NCI-H187 treated with DMSO at 0.1 percent for 48 hours (cell line): ENCODE measurements at places on chromosomes 4 and X.

- DNase-seq: no peak
Measured at GRCh38 chr4:125728568-125728967, 413.8 kb downstream of the FAT4 start.

GRCh38 chr4:2408401-2408958, 10.0 kb downstream of the ZFYVE28 start:
- DNase-seq: no peak

GRCh38 chr4:3397128-3397527, 44.6 kb upstream of the HGFAC start:
- no peak for DNase-seq

GRCh38 chrX:47992095-47992380, 11.8 kb downstream of the ZNF182 start:
- DNase-seq: no peak

- DNase-seq: no peak
Measured at GRCh38 chr4:112847781-112848180, 201.7 kb upstream of the ANK2 start.

DNA sequence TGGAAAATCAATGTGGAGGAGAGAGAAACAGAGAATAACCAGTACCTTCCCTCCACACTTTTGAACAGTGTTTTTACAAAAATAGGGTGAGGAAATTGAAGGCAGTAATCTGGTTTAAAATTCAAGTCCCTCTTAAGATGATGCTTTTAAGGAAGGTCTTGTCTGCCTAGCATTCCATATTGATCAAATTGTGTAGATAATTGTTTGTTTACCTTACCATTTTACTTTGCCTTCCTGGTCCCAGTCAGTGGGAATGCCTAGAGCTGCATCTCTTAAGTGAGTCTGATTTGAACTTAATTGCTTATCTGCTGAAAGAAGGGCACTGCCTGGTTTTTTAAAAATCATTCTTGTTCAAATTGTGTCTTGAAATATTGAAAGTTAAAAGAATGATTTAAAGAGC, 14.4 kb upstream of the MAOA start:
- no peak for DNase-seq

GRCh38 chr4:22554670-22555069, 38.8 kb upstream of the ADGRA3 start:
- DNase-seq: no peak

DNA sequence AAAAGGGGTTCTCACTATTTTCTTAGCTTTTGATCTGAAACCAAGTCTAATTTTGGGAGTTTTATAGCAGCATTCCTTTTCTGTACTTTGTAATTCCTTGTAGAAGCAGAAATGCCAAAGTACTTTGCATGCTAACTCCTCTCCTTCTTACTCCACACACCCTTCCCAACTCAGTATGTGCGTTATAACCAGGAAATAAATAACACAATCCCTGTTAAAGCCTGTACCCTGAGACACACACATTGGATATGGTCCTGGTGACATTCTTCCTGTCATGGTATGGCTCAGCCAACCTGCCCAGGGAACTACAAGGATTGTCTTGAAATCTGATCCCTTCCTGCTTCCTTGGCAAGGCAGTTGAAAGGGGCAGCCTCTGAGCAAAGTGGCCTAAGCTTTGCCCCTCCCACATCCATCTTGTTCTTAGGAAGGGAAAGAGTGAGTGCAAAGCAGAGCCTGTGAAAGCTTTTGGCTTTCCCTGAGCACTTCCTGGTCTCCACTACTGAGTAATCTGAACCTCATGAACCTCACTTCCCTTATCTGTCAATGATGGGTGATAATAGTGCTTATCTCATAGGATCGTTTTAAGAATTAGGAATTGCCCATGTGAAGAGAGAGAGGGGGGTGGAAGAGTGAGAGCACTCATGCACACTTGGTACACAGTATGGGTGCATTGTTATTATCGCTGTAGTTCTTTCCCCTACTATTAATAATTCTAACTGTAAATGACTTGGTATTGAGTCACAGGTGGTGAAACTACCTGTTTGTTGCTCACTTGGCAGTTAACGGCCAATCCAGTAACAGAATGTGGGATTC, 109.3 kb downstream of the AFF2 start:
- DNase-seq: peak; percentile 1

- DNase-seq: no peak
Measured at GRCh38 chr4:8278421-8279287, 9.1 kb downstream of the HTRA3 start.

DNA sequence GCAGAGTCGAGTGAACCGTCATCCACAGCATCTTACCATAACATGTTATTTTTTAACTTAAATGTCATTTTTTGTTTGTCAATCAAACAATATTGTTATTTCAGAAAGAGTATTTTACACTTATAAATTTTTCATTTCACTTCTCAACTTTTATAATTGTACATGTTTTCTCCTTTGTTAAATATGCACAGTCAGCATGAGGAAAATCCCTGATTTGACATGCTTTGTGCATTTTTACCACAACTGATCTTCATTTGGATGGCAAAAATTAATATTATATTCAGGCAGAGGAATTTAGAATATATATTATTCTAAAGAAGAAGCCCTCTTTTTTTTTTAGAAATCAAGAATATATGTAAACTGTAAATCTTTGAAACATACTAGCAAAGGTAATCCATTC, 958.0 kb upstream of the PCDH7 start:
- no peak for DNase-seq

DNA sequence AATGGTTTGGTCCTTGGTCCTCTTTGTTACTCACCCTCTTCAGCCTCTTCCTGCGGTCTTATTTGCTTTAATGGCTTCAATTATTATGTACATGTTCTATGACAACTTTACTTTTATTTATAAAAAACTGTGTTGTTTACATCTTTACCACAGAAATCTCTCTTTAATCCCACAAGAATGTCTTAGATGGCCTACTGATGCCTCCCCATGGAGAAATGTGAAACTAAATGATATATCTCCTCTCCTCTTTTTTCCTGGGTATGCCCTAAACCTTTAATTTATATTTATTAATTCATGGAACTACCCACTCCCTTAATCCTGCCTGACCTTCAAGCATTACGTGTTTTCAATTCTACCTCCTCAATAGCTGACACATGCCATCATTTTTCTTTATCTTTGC, 573.2 kb downstream of the CENPC start:
- no peak for DNase-seq

GRCh38 chrX:24276015-24276414, 37.9 kb downstream of the SUPT20HL2 start:
- no peak for DNase-seq

GRCh38 chrX:50812995-50813842, 775 bp downstream of the SHROOM4 start:
- DNase-seq: no peak

- DNase-seq: no peak
Measured at GRCh38 chr4:183823434-183823833, 81.7 kb upstream of the STOX2 start.

DNA sequence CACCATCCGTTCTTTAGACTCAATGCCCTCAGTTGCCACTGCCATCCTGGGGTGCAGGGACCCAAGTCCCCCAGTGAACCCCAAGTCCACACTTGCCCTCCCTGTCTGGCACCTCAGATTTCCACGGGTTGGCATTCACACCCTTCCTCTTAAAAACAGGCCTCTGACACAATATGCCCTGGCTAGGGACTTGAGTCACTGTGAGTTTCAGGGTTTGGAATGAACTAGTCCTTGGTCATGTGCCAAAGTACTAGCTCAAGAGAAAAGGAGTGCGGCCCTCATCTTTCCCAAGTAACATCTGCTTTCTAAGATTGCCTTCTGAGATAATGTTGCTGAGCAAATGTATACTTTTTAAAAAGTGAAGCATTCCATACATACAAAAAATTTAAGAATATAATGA, 134.0 kb downstream of the MID1 start:
- no peak for DNase-seq

DNA sequence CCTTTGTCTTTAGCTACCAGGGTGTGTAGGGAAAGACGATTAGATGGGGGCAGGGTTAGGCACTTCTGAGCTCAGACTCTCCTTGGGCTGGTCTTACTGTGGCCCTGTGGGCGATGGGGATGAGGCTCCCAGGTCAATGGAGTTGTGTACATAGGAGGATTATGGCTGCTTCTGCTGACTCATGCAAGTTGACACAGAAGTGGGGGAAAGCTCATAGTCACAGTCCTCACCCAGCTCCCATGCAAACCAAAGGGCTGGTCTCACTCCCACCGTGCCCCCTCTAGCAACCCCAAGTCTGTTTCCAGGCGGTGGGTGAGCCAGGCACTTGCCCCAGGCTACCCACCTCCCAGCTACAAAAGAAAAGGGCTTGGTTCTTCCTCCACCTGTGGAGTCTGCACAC, 24.4 kb upstream of the VSIG4 start:
- DNase-seq: no peak

DNA sequence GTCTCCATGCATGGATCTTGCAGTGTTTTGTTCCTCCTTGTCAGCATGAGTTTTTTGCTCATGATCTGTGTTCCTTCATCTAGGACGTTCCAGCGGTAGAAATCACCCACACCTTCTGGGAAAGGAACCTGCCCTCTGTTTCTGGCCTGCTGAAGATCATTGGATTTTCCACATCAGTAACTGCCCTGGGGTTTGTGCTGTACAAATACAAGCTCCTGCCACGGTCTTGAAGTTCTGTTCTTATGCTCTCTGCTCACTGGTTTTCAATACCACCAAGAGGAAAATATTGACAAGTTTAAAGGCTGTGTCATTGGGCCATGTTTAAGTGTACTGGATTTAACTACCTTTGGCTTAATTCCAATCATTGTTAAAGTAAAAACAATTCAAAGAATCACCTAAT, 88.2 kb downstream of the MAOA start:
- no peak for DNase-seq

DNA sequence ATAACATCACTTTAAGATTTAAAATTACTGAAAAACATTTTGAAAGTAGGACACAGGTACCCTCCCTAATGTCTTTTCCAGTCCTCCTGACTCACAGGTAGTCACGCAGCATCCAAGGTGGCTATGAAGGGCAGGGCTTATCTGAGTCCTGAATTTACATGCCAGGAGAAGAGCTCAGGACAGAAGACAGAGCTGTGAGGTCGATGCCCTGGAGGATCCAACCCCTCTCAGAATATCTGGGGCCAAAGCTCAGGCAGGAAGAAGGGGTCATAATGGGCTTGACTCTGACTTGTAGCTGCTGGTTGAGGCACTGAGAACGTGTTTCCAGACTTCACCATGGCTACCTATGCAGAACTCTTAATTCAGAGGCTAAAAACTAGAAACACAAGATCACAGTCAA, 177.5 kb downstream of the AASDH start:
- no peak for DNase-seq

DNA sequence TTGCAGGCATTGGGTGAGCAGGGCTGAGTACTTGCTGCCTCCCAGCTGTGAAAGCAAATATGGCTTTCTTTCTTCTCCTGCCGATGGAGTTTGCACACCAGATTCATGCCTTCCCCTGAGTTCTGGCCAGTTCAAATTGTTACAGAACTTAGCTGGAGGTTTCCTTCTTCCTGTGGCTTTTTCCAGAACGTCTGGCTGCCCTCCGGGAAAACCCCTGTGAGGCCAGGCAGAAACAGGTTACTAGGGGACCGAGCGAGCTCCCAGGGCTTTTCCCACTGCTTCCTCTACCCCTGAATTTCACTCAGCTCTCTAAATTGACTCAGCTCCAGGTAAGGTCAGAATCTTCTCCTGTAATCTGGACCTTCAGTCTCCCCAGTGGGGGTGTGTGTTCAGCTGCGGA, 482.4 kb downstream of the C4orf33 start:
- DNase-seq: no peak

DNA sequence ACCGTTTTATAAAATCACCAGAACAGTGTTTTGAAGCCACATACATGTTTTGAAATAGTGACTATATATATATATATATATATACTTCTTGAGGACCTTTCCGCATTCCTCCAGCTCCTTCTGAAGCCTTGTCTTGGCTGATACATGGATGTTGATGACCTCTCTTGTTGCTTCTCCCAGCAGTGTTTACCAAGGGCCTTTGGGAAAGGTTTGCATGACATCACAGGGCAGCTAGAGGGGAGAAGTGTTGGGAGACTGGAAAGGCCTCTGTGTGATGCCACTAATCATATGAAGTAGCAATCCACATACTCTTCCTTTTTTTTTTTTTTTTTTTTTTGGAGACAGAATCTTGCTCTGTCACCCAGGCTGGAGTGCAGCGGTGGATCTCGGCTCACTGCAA, 22.5 kb downstream of the WDR44 start:
- no peak for DNase-seq
